Activated CD4-positive, alpha-beta T cell treated with anti-CD3 and anti-CD28 coated beads, Interleukin-2, amount 50 U/mL, for 4 hours (primary cell): ENCODE measurements at places on chromosomes 4 and X.

- no peak for DNase-seq
Measured at GRCh38 chrX:68936608-68937007, 107.8 kb downstream of the EFNB1 start.

GRCh38 chr4:153577053-153577452 is 107.0 kb upstream of the TLR2 start:
- DNase-seq, result no peak

DNA sequence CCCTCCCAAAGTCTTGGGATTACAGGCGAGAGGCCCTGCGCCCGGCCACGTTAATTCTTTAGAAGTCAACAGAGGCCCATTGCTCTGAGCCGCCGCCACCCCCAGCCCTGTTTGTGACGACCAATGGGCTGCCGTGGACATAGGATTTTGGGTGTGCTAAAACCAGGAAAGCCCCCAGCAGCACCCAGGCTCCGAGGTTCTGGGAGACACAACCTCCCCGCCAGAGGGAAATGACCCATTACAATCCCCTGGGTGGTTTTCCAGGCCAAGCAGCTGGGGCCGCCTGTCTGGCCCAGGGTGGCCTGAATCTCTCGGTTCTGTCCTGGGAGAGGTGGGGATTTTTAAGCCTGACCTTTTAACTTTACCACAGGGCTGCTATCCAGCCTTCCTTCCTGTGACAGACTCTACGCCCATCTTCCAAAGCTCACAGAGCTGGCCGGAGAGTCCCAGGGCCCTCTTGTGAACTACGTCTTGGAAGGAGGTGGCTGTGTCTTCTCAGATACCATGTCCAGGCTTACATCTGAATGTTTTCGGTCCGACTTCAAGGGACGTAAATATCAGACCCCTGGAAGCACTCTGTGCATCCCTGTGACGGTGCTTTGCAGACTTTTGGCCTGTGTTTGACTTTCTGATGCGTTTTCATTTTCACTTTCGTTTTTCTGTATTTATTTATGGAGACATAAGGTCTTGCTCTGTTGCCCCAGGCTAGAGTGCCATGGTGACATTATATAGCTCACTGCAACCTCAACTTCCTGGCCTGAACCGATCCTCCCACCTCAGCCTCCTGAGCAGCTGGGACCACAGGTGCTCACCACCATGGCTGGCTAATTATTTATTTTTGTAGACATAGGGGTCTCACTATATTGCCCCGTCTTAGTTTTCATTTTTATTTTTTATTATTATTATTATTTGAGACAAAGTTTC is 36.0 kb downstream of the P2RY8 start:
- DNase-seq, result no peak

DNA sequence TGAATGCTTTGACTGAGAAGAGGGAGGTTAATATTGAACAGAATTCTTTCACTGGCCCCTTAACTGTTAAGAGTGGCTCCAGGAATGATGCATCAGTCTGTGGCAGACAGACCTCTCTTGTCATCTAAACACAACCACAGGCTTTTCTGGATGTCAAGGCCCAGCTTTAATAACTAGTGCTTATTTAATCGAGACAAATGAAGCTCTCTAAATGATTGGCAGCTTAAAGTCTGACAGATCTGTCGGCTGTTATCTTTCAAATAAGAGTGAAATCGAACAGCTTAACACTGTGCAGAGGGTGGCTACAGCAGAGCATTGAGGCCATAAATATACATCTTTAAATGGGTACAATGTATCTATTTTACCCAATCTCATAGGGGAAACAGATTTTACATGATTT is 500.8 kb upstream of the PABPC4L start:
- DNase-seq, result no peak

DNA sequence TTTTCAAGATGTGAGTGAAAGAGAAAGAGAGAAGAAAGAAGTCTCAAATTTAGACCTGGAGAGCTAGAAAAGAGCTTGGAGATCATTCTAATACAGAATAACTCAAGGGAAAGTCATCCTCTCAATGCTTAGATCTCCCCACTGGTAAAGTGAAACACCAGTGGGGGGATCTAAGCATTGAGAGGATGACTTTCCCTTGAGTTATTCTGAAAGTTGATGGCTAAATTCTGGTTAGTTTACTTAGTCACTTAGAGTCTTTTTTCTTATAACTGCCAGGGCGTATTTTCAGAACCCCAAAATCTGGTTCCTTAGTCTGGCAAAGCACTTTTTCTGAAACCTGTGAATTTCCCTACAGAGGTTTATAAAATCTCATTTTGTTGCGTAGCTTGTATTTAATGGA is 198.6 kb downstream of the ARHGAP24 start:
- DNase-seq, result no peak

- DNase-seq, result no peak
Measured at GRCh38 chr4:32192363-32192762, 1472.2 kb downstream of the PCDH7 start.
